ENCODE measurements at places on chromosomes 1 and 21. TPM values are rescaled to one million over a fixed set of nuclear protein-coding genes. Genes with fewer than 3 reads are reported as not detected.

Gene B3GALNT2
- total RNA-seq, result 54.7 TPM

Gene S100A8
- total RNA-seq, result not detected

Gene NIPAL3
- 23.4 TPM for total RNA-seq

Gene AGPAT3
- 52.1 TPM for total RNA-seq

Gene TNFAIP8L2
- total RNA-seq, result not detected

Gene LAD1
- not detected for total RNA-seq

Gene KCNK1
- 0.22 TPM for total RNA-seq

Gene WNT3A
- not detected for total RNA-seq

Gene C1orf185
- total RNA-seq, result not detected

Gene ALDH9A1
- 86.2 TPM for total RNA-seq

All from placental pericyte (primary cell).